ENCODE measurements at places on chromosomes 16 and 17.

- no peak for DNase-seq
These were observed 5.0 kb downstream of the SCARF1 start for GRCh38 chr17:1640329-1641064.

DNA sequence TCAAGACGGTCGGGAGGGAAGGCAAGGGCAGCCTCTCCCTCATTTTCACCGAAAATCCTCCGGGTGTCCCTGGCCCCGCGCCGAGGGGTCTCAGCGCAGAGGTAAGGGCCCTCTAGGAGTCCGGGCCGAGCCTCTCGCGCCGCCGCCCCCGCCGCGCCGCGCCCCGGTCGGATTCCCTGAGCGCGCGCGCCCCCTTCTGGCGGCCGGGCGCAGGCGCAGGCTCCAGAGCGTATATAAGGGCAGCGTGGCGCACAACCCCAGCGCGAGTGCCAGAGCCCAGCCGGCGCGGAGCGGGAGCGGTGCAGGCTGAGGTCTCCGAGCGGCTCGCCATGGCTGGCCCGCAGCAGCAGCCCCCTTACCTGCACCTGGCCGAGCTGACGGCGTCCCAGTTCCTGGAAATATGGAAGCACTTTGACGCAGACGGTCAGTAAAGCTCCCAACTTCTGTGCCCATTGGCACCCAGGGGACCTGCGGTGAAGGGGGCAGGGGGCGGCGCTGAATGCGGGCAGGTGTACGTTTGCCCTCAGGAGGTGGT lies at the start of gene CALB2:
CALB2 (plus strand) TSS at position 260 of the 535 bp plus-strand sequence; CDS start at position 330, 70 bp downstream.
- DNase-seq, result peak; percentile 76

GRCh38 chr16:69364088-69364487 lies 12.5 kb upstream of the TMED6 start:
- no peak for DNase-seq

- no peak for DNase-seq
These were observed 17.8 kb upstream of the TBKBP1 start for GRCh38 chr17:47676199-47676472.

DNA sequence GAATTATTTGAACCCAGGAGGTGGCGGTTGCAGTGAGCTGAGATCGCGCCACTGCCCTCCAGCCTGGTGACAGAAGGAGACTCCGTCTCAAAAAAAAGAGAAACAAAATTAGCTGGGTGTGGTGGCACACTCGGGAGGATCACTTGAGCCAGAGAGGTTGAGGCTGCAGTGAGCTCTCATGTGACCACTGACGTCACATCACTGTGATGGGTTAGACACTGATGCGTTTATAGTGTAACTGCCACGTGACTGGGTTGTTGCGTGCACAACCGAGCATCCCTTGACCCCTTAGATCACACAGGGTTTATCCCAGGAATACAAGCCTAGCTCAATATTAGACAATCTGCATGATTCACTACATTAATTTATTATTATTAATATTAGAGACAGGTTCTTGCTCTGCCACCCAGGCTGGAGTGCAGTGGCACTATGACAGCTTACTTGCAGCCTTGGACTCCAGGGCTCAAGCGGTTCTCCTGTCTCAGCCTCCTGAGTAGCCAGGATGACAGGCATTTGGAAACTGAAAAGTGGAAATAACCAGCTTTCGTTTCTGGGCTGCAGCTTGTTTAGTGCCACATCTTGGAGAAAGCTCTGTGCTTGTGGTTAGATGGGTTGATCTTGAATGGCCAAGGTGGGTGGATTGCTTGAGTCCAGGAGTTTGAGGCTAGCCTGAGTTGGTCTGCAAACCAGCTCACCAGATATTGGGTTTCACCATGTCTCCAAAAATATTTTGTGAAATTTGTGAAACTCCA lies 26.4 kb upstream of the ABR start:
- peak; percentile 85 for DNase-seq

DNA sequence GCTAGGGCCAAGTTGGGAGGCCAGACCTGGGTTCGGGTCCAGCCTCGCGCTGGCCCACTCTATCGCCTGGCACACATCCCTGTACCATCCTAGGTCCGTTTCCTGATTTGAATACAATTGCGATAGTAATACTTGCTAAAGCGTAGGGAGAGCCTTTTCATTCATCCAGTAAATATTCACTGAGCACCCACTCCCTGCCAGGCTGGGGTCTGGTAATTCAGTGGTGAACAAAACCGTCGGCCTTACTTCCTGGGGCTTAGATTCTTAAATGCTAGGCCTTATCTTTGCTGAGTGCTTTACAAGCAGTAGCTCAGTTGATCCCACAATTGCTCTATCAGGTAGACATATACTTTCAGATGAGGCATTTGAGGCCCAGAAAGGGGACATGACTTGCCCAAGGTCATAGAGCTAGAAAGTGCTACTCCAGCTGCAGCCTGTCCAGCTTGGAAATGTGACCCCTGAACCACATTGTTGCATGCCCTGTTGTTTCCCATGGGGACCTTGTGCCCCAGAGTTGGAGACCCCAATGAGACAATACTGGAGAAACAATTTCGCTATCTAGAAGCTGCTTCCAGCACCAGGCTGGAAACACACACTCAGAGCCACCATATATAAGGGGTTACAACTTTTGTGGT lies 691 bp downstream of the USB1 start:
- no peak for DNase-seq

DNA sequence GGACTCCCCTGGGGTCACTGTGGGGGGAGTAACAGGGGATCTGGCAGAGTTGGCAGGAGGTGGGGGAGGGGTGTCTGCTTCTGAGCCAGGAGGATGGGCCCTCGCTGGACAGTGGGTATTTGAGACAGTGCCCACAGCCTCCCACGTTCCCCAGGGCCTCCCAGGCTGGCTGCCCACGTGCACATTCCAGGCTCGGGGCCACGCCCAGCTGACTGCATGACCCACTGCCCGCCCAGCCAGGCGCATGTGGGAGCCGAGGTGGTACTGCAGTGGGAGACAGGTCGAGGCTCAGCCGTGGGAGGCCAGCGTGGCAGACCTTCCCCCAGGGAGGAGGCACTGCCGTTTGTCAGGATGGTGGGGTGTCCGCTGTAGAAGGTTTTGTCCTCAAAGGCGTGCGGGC lies 38.8 kb downstream of the BAHCC1 start:
- DNase-seq, result no peak

GRCh38 chr17:37256627-37257026 lies 119.2 kb upstream of the C17orf78 start:
- no peak for DNase-seq

- DNase-seq, result no peak
These were observed 34.5 kb downstream of the USP7 start for GRCh38 chr16:8929086-8929748.

- peak; percentile 1 for DNase-seq
These were observed 296.7 kb upstream of the IRX5 start for GRCh38 chr16:54633943-54634362.

GRCh38 chr17:67256075-67256732 lies 11.2 kb upstream of the HELZ start:
- no peak for DNase-seq

DNA sequence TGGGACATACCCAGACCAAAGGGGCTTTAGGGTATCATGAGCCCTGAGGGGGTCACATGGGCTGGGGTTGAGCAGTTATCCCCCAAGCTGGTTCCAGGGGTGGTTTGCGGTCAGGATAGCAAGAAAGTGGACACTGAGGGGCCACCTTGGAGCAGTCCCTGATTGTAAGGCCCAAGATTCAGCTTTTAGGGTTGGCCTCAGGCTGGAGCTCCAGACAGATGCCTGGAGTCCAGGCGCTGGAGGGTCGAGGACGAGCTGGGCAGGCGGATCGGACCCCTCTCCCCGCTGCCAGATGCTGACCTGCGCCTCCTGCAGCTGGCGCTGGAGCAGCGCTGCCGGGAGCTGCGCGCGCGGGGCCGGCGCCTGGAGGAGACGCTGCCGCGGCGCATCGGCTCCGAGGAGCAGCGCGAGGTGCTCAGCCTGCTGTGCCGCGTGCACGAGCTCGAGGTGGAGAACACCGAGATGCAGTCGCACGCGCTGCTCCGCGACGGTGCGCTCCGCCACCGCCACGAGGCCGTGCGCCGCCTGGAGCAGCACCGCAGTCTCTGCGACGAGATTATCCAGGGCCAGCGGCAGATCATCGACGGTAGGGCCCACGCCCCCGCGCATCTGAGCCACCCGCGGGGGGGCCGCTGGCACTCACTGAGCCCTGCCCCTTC lies 10.0 kb downstream of the BTBD17 start:
- no peak for DNase-seq

DNA sequence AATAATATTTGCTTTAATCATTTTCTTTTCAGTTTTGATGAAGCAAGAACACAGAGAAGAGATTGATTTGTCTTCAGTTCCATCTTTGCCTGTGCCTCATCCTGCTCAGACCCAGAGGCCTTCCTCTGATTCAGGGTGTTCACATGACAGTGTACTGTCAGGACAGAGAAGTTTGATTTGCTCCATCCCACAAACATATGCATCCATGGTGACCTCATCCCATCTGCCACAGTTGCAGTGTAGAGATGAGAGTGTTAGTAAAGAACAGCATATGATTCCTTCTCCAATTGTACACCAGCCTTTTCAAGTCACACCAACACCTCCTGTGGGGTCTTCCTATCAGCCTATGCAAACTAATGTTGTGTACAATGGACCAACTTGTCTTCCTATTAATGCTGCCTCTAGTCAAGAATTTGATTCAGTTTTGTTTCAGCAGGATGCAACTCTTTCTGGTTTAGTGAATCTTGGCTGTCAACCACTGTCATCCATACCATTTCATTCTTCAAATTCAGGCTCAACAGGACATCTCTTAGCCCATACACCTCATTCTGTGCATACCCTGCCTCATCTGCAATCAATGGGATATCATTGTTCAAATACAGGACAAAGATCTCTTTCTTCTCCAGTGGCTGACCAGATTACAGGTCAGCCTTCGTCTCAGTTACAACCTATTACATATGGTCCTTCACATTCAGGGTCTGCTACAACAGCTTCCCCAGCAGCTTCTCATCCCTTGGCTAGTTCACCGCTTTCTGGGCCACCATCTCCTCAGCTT lies 45.0 kb downstream of the ESRP2 start:
- peak; percentile 55 for DNase-seq

DNA sequence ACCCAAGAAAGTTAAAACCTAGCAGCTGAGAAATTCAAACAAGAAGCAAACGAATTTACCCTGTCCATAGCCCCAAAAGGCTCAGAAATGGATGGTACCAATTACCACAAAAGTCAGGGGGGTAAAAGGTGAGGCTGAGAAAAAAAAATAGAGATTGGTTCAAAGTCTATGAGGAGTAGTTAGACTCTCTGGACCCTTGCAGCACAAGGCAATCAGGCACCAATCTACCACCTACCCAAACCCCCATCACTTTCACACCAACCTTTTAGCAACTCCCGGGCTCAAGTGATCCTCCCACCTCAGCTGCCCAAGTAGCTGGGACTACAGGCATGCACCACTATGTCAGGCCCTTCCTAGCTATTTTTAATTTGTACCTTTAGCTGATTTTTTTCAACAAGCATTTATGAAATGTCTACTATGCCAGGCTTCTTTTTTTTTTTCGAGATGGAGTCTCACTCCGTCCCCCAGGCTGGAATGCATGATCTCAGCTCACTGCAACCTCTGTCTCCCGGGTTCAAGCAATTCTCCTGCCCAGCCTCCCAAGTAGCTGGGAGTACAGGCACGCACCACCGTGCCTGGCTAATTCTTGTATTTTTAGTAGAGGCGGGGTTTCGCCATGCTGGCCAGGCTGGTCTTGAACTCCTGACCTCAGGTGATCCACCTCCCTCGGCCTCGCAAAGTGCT lies 40.8 kb downstream of the USP32 start:
- DNase-seq, result no peak

GRCh38 chr17:5933430-5933829 lies 136.7 kb upstream of the WSCD1 start:
- no peak for DNase-seq

DNA sequence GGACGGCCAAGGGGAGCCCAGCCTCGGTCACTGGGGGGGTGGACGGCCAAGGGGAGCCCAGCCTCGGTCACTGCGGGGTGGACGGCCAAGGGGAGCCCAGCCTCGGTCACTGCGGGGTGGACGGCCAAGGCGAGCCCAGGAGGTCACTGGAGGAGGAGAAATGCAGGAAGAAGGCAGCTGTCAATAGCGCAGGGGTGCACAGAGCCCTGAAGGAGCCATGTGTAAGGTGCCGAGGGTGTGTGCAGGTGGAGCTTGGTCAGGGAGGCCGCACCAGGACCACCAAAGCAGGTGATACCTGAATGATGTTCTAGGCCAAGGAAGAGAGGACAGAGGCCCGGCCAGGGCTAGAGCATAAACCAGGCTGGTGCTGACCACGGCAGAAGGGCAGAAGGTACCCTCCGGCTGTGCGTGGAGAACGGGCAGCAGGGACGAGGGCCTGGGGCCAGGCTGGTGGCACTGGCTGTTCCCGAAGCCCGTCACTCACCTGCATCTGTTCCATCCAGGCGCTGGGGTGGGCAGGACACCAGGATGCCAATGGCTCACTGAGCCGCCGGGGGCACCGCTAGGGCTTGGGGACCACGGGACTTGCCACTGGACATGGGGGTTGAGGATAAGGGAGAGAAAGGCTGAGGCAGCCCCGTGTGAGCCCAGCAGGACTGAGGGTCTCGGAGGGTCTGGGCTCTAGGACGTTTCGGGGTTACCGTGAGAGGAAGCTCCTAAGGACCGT lies 5.9 kb upstream of the CCDC57 start:
- DNase-seq, result no peak
